NCI-H1436 (cell line): ENCODE measurements at places on chromosomes 7 and 10.

DNA sequence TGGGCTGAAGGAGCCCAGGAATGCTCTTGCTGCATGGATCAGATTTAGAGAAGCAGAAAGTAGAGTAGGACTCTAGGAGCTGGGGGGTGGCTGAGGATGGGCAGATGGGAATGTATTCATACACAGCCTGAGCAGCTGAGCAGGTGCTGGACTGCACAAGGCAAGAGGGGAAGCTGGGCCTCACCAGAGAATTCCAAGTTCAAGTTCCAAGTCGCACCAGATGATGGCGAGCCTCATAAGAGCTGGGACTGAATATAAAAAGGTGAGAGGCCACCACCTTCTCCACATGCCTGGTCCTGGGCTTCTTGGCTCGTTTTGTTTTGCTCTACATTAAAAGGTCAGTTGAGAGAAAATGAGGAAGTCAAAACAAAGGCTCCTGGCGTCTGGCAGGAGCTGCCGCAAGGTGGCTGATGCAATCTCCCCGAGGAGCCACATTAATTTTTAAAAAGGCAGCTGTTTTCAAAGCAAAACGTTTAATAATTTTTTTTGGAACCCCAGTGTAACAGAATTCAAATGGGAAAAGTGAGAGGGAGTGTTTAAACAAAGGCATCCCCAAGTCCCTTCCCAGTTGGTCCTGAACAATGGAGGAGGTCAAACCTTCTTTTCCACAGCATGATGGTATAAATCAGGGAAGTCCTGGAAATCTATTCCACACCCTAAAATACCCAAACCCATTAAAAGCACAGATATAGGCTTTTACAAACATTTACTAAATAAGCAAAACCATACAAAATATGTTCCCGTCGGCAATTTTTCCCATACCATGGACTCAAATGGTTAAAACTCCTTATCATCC lies 9.5 kb downstream of the CYREN start:
- no peak for DNase-seq

- no peak for DNase-seq
Measured at GRCh38 chr7:1533255-1533546, 2.7 kb downstream of the MAFK start.

GRCh38 chr7:273327-273726 lies 16.6 kb upstream of the FOXL3 start:
- DNase-seq = no peak

GRCh38 chr7:39535064-39535463 lies 31.1 kb upstream of the YAE1 start:
- no peak for DNase-seq

DNA sequence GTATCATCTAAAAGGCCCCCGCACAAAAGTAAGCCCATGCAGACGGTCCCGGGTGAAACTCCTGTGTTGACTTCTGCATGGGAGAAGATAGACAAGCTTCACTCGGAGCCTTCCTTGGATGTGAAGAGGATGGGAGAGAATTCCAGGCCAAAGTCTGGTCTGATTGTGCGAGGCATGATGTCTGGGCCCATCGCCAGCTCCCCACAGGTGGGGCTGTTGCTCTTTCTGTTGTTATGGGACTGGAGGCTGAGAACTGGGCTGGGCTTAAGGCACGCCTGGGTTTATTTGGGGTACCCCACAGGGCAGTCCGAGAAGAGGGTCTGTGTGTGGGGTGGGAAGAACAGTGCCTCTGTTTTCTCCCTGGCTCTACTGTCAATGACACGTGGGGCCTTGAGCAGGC lies 14.6 kb downstream of the MINDY4 start:
- DNase-seq = no peak

DNA sequence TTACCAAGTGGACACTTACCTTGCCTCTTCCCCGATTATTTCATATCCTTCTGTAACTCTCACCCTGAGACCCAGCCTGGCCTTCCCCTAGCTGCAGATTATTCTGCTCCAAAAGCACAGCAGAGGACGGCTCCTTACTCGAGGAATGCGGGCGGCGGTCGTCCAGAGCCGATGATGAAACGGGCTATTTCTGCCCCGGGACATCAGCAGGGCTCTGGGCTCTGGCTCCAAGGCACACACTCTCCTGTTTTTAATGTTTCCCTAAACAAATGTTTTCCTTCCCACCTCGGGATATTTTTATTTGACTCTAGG lies 343 bp upstream of the C10orf71 start:
- DNase-seq = no peak

DNA sequence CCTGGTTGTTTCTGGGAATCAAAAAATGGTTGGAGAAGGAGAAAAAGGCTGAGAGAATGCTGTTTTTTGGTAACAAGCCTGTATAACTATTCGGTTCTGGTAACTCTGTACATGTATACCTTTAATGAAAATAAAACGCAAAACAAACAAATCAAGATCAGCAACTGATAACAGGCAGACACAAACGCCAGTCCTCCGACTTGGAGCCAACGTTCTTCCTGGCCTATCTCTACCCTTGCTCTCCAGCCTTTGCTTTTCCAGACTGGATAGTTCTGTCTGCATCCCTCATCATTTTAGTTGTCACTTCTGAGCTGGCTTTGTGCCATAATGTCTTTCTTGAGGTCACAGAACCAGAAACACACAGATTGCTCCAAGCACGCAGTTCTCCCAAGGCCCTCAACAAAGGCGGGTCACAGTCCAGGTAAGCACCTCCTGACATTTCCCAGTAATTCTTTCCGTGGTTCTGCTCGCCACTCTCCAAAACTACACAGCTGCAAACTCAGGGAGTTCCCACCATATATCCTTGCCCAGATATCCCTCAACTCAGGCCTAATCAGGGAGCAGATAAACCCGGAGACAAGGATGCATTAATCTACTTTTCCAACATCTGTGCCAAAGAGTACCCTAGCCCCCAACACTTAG lies 20.2 kb downstream of the HIP1 start:
- no peak for DNase-seq

DNA sequence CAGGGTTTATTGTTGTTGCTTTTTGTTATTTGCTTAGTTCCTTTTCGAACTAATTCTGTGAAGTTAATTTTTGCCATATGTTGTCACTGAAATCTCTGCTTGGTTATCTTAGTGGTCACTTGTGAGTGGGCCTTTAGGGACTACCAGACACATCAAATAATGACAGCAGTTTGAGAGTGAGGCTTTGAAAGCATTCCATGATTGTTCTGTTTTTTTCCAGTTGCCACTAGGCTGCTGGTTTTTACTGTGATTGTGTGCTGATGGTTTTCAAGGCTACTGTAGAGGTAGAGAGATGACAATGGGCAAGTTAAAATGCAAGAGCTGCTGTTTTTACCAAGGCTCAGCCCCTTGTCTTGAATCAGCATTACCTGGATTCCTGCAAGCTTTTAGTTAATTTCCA lies 20.0 kb downstream of the SEPTIN7 start:
- DNase-seq = no peak

DNA sequence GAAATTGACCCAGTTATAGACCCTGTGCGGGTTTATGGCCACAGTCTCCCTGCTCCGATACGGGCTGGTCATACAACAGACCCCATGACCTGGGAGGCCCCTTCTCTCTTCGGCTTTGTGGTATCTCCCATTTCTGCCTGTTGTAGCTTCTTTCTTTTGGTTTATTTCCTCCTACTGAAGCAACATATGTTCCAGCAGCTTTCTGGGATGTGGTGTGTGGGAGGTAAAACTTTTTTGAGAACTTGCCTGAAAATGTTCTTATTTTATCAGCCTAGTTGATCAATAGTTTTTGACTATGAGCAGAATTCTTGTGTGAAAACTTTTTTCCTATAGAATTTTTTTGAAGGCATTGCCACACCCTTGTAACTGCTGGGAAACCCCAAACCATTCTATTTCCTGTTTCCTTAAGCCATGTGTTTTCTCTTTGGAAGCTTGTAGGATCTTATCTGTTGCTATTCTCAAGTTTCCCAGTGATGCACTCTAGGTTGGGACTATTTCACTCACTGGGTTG lies 80.0 kb downstream of the DAGLB start:
- no peak for DNase-seq

- DNase-seq = peak; percentile 69
Measured at GRCh38 chr10:75099952-75100763, 11.3 kb upstream of the SAMD8 start.

DNA sequence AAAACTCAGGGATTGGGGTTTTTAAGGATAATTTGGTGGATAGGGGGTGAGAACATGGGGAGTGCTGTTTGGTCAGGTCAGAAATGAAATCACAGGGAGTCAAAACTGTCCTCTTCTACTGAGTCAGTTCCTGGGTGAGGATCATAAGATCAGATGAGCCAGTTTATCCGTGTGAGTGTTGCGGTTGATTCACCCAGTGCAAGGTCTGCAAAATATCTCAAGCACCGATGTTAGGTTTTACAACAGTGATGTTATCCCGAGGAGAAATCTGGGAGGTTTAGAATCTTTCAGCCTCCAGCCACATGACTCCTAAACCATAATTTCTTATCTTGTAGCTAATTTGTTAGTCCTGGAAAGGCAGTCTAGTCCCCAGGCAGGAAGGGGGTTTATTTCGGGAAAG lies 31.7 kb upstream of the AGR2 start:
- no peak for DNase-seq

GRCh38 chr10:62650411-62650810 lies 154.1 kb upstream of the ADO start:
- no peak for DNase-seq

GRCh38 chr7:44645254-44645653 lies 38.8 kb downstream of the OGDH start:
- no peak for DNase-seq

- DNase-seq = no peak
Measured at GRCh38 chr10:4767033-4767814, 58.8 kb upstream of the AKR1E2 start.

DNA sequence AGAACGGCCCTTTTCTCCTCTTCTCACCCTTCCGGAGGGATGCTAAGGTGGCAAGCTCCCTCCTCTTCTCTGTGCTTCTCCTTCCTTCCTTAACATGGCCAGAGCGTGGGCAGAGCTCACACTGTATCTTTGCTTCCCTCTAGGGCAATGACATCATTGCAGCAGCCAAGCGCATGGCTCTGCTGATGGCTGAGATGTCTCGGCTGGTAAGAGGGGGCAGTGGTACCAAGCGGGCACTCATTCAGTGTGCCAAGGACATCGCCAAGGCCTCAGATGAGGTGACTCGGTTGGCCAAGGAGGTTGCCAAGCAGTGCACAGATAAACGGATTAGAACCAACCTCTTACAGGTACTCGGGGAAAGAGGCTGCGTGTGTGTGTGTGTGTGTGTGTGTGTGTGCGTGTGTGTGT lies 36.6 kb downstream of the AP3M1 start:
- no peak for DNase-seq

DNA sequence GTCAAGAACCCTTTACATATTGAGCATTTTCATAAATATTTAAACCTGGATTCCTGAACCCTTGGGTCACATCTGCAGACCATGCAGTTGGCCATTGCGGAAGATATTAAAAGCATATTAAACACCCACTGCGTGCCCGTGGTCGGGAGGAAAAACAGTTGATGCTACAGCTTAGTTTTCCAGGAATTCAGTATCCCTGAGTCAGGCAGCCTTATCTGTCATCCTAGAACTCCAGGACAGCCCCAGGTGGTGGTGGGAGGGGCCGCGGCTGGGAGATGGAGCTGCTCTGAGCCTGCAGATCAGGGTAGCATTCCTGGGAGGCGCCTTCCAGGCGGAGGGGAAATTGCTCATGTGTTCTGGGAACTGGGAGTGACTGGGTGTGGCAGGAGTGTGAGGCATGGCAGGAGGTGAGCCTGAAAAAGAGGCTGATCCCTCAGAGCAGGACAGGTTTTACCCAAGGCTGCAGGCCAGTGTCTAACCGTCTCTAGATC lies 222.9 kb upstream of the SH2B2 start:
- no peak for DNase-seq

DNA sequence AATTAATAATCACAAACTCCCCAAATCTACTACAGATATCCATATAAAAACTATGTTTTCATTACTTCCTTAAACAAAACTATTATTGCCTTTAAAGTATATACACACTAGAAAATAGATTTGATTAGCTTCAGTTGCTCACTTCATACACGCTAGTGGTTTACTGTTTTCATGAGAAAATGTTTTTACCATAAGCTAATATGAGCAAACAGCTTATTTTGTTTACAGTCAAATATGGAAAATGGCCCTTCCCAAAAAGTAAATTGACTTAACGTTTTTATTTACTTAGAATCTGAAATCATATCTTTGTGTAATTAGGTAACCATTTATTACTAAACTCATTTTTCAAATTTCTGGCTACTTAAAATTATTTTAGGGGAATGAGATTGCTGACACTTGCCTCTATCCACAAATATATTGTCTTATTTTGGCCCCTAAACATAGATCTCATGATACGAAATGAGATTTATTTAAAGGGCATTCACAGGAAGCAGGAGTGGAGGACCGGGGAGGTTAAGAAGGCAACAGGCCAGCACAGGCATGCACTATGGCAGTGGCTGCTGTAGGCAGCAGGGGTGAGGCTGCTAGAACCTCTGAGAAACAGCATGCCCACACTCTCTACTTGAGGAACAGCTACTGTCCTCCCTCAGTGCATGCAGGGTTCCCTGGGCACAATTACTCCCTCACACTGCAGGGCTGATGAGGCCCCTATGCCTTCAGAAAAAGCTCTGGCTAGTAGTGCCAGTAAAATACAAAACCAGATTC lies 29.6 kb upstream of the SOSTDC1 start:
- DNase-seq = no peak

DNA sequence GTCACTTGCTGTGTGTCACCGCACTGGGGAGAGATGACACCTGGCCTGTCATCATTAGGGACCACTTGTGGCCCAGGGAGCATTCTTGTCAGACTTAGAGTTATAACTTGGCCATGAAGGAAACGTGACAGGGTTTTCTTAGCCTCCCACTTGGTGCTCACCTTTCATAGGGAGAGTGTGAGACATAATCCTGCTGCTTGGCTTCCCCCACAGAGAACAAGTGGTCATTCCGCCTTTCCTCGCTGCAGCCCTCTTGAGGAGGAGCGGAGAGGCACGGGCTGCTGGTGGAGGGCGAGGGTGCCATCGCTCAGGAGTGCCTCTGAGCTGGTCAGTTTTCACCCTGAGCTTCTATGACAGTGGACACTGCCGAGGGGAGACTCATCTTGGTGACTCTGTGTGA lies 125.0 kb upstream of the GJD4 start:
- no peak for DNase-seq

DNA sequence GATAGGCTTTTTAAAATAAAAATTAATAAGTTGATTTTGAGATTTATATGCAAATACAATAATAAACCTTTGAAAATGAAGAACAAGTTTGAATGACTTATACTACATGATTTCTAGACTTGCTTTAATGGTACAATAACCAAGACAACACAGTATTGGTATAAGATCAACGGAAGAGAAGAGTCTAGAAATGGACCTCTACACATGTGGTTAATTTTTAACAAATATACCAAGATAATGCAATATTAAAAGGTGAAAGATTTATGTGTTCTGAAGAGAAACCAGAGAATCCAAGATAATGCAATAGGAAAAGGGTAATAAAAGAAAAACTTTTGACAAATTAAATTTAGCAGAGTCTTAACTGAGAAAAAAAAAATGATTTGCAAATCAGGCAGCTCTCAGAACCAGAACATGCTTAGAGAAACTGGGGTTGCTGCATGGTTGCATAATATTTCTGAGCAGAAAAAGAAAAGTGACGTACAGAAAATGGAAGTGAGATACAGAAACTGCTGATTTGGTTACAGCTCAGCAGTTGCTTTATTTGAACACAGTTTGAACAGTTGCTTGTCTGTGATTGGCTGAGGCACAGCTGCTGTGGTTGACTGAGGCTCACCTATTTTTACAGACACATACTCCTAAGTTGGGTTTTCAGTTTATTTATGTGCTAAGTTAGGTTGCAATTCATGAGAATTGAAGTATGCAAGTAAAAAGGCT lies 365.9 kb downstream of the CRPPA start:
- DNase-seq = no peak

- no peak for DNase-seq
Measured at GRCh38 chr10:43648095-43648397, 635 bp downstream of the ZNF32 start.
